ENCODE measurements at places on chromosomes 3 and 15. TPM values are rescaled to one million over a fixed set of nuclear protein-coding genes. Genes with fewer than 3 reads are reported as not detected.

DNA sequence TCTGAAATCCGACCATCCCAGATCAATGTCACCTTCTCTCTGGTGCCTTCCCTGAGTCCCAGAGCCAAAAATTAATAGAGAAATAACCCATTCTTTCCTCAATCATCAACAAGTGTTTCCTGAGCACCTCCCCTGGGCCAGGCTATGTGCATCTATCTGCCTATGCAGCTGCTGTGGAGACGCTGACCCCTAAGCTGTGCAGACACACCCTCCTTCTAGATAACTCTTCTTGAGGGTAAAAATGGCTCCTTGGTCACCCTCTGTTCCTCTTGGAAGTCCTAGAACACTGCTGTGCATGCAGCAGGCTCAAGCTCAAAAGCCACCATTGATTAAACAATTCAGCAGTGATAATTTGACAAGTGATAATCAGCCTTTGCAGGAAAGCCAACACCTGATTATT is 18.4 kb downstream of the CA12 start:
- no peak for DNase-seq

DNA sequence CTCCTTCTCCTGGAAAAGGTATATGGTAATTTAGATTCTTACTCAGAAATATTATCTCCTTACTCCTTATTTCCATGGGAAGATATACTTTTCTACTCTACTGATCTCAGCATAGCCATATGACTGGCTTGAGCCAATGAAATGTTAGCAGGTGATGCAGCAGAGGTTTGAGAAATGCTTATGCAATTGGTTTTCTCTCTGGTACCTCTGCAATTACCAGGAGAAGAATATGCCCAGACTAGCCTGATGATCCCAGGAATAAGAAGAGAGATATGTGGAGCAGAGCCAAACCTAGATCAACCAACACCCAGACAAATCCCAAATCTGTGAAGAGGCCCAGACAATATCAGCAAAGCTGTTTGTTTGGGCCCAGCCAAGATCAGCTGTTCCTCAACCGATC is 33.2 kb upstream of the CAPN7 start:
- DNase-seq = no peak

- no peak for DNase-seq
Observed at GRCh38 chr3:71419369-71419768, 164.2 kb downstream of the FOXP1 start.

TBCCD1 gene
- 21.8 TPM for total RNA-seq

- no peak for DNase-seq
Observed at GRCh38 chr3:81863756-81864155, 102.3 kb upstream of the GBE1 start.

MST1 gene
- 1.1 TPM for total RNA-seq

GRCh38 chr3:52925405-52926313 is 28.3 kb upstream of the STIMATE start:
- no peak for DNase-seq

DNA sequence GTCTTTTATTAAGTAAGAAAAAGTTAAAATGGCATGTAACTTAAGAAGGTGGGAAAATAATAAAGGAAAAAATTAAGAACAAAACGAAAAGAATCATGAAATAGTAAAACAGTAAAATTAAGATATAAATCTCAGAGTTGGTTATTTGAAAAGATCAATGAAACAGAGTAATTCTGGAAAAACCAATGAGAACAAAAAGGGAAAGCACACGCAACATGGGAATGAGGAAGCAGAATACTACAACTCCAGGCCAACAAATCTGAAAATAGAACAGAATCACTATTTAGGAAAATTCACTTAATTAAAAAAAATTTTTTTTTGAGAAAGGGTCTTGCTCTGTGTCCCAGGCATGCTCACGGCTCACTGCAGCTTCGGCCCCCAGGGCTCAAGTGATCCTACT is 30.7 kb downstream of the WHAMM start:
- no peak for DNase-seq

DNA sequence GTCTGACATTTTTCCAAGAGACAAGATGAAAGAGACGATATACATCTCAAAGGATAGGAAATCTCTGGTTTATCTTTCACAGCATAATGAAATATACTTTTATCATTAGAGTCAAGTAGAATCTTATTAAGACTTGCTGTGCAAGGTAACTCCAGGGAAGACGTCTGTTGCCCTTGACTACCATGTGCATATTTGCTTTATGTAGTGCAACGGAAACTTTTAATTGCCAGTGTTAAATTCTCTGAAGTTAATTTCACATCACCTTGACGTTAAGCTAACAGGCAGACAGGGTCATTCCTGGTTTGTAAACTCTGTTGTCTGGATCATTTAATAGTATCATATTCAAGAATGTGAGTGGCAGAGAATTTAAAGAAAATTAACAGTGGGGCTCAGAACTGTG is 82.8 kb downstream of the LRTM1 start:
- DNase-seq = no peak

GRCh38 chr3:33681667-33682066 is 36.4 kb downstream of the CLASP2 start:
- DNase-seq = no peak

DNA sequence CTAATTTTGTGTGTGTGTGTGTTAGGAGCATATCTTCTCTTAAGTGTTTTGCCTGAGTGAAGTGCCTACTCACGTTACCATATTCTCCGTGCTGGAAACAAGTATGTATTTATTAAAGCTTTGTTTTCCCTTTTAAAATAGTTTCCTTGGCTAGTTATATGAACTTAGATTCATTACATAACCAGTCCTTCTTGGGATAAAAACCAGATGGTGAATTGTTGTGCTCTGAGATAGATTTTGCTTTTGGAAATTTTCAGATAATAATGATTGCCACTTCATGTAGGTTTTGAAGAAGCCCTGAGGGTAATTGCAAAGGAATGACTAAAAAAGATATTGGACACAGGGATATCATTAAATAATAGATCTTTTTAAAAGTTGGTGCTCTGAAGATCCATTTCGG is 390.2 kb upstream of the SGO1 start:
- DNase-seq = no peak

DNA sequence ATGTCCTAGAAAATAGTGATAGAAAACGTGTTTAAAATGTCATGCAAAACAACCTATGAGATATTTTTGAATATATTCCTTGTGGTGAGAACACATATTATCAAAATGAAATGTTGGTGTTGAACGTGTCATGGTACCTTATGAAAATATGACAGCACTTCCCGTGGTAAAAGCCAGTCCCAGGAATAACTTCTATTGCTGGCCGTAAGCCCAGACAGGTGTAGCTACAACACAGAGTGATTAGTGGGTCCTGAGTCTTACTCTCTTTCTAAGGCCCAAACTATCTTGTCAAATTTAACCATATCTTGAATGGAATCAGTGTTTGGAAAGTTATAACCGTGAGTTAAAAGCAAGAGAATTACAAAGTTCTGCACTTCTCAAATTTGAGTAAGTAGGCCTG is 24.1 kb downstream of the RARB start:
- no peak for DNase-seq

DNA sequence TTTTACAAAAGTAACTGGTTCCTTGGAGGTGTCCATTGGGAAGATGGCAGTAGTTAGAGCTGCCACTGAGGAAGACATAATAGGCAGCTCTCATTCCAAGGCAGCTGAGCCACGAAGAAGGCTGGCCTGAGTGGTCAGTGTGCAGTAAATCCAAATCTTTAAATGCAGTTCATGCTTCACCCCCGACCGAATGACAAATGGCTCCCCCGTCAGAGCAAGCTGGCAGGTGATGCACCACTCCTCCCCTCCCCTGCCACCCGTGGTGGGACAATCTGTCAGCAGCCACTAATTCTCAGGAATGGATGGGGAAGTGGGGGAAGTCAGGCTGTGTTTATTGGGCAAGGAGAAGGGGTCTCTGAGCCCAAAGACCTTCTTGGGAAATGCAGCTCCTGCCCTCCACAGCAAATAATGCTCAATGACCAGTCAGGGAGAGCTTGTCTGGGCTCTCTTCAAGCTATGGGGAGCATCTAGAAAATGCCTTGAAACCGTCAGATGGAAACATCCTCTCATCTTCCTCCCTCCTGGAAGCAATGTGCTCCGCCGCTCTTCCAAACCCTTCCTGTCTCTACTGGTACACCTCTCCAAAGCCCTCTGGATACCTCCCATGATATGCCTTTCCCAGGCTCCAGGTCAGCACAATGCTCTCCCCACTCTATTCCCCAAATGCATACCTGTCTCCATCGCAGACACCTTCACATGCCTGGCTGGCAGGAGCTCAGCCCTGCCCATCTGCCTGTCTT is 65.4 kb downstream of the LIPC start:
- DNase-seq = no peak

GRCh38 chr3:52442409-52443267 is 2.3 kb downstream of the SEMA3G start:
- no peak for DNase-seq

NR2F2 gene
- 27.9 TPM for total RNA-seq

DNA sequence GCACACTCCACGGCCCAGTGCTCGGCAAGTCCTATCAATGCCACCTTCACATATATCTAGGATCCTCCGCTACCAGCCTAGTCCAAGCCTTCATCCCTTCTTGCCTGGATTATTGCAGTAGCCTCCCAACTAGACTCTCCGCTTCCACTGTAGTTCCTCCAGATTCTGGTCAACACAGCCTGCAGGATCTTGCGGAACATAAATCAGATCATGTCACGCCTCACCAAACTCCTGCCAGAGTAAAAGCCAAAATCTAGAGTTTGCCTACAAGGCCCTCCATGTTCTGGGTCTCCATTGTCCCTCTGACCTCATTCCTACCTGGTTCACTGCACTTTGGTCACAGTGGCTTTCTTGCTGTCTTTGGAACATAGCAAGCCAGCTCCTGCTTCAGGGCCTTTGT is 3.6 kb downstream of the BDH1 start:
- no peak for DNase-seq

- no peak for DNase-seq
Observed at GRCh38 chr3:130839813-130840212, 54.1 kb upstream of the ATP2C1 start.

DNA sequence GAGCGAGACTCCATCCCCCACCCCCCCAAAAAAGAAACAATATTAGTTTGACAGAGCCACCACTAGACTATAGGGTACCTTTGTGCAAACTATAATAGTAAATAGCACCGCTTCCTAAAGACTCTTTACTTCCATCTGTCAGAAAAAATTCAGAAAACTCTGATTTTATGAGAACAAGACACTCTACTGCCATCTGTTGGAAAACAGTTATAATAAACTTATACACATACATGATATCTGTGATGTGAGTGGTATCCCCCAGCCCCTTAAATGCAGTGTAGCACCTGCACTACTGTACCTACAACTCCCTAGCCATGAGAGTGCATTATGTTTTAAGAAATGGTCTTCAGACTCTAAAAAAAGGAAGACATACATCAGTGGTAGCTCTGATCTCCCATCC is 47.1 kb upstream of the CTDSPL start:
- no peak for DNase-seq

DNA sequence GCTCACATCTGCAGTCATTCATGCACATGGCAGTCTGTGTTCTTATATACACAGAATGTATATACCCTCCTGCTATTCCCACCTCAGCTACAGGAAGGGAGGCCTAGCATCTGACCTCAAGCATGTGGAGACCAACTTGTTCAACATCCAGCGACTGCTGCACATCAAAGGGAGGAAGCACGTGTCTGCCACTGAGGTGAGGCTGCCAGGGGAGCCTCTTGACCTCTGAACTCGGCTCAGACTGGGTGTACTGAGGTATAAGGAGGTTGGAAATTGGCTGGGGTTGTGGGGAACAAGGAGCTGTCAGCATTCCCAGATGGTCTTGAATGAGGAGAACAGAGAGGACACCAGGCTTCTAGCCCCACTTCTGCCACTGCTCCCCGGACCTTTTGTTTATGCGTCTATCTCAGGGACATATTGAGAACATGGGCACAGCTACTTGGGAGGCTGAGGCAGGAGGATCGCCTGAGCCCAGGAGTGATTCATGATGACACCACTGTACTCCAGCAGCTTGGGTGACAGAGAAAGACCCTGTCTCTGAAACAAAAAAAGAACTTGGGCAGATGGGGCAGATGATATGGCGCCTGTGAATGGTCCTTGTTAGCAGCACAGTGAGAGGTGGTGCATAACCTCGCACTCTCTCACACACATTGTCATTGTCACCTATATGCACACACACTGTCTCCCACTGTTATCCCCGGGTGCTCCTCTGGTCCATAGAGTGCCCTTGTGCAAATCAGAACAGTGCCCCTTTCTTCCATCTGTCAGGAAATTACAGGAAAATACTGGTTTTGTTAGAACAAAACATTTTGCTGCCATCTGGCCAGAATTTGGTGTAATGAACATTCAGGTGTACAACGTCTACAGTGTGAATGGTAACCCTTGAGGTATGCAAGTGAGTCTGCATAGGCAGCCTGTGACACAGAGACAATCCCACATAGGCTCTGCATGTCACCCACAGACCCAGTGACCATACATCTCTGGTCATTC is 5.4 kb downstream of the VILL start:
- no peak for DNase-seq

CXCR6 gene
- not detected for total RNA-seq

GRCh38 chr3:134344560-134344959 is 29.7 kb downstream of the AMOTL2 start:
- DNase-seq = no peak

- no peak for DNase-seq
Observed at GRCh38 chr15:23853286-23853685, 166.2 kb upstream of the NDN start.

SCAANT1 gene
- total RNA-seq = not detected

- peak; percentile 92 for DNase-seq
Observed at GRCh38 chr3:126081618-126082361, 2.1 kb downstream of the SLC41A3 start.

- no peak for DNase-seq
Observed at GRCh38 chr15:69871511-69872134, 226.1 kb downstream of the TLE3 start.

GABRR3 gene
- not detected for total RNA-seq

DNA sequence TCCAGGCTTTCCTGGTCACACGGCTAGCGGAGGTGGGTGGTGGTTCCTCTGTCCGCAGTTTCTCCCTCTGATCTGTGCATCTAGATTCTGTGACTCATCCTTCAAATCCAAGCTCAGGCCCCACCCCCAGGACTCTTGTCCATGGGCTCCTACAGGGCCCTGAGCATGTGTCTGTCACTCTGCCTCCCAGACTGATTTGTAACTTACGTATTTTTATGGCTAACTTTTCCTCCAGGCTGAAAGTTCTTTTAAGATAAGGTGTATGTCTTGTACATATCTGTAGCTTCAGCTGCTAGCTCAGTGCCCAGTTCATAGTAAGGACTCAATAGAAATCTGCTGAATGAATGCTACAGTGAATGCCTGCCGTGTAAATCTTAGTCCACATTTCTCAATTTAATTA is 8.0 kb downstream of the ESYT3 start:
- DNase-seq = peak; percentile 90

DNA sequence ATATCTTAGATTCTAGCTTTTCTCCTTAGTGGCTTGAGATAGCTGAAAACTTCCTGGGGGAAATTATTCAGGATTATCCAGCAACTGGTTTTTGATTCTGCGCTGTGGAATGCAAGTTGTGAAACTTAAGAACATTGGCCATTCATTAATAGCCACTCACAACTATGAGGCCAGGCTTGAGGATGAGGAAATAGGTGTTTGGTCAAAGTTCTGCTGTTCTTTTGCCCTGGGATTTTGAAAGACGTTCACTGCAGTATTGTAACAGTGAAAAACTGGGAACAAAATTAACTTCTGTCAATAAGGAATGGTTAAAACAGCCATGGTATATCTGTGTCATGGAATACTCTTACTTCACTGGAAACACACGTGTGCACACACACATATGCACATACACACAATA is 44.1 kb downstream of the CTXND1 start:
- DNase-seq = no peak

OR5K2 gene
- not detected for total RNA-seq
